ENCODE measurements at places on chromosomes 4 and X. TPM values are rescaled to one million over a fixed set of nuclear protein-coding genes. Genes with fewer than 3 reads are reported as not detected.

Gene MTTP
- total RNA-seq = under 0.01 TPM

Gene TLR7
- total RNA-seq = not detected

Gene PABPC4L
- total RNA-seq = 0.53 TPM

Gene PAK3
- total RNA-seq = 0.58 TPM

Gene SATL1
- total RNA-seq = not detected

Gene TNIP3
- 0.18 TPM for total RNA-seq

Gene IL2
- not detected for total RNA-seq

Gene APLN
- total RNA-seq = not detected

Gene GABRQ
- total RNA-seq = 0.53 TPM

Gene UGT2B11
- not detected for total RNA-seq

Gene ART3
- total RNA-seq = not detected

Gene PRDM8
- 29.1 TPM for total RNA-seq

Gene LRP2BP
- not detected for total RNA-seq

Gene RAB33A
- total RNA-seq = 8.1 TPM

Gene SH3TC1
- total RNA-seq = 6.7 TPM

Gene HOPX
- total RNA-seq = 5.5 TPM

Gene SPANXA2
- not detected for total RNA-seq

Gene PWWP3B
- 2.9 TPM for total RNA-seq

Gene SPANXN3
- not detected for total RNA-seq

Gene FREM3
- total RNA-seq = not detected

Gene NMU
- not detected for total RNA-seq

Gene FRG2
- total RNA-seq = not detected

Gene CSAG2
- not detected for total RNA-seq

Gene TMSB15A
- total RNA-seq = 7.5 TPM

Measured in myometrial cell (primary cell).